Type B pancreatic cell (in vitro differentiated cells): ENCODE measurements at places on chromosomes 2 and 18. TPM values are rescaled to one million over a fixed set of nuclear protein-coding genes. Genes with fewer than 3 reads are reported as not detected.

DNA sequence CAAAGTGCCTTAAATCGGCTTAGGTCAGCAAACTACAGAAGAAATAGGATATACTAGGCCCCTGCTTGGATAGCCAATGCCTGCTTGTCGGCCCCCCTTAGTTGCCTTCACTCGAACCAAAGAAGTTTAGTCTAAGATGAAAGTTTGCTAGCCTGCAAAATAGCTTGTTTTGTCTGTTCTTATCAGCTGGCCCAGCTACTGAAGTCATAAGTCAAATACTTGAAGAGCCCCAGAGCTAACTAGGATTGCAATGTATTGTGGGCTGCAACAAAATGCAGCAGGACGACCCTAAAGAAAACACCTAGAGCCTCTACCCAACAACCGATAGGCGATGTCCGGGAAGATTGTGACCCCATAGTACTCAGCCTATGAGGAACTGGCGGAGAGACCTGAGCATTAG lies 183.5 kb upstream of the HS6ST1 start:
- no peak for DNase-seq

DNA sequence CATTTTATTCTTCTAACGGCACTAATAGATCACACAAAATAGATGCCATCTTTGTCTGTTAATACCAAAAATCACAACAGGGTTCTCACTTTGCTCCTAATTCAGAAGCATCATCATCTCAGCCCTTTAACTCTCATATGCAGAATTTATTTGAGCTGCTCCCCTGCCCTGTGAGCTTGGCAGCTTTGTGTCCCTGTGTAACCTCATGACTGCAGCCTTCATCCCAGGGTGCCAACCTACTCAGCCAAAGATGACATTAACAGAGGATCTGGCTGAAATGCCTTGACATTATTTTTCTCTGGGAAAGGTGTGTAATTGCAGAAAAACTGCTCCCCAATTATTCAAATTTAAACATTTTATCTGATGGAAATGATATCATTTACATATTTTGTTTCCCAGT lies 319.4 kb downstream of the NRXN1 start:
- no peak for DNase-seq

- no peak for DNase-seq
Measured at GRCh38 chr18:67108894-67109293, 407.6 kb downstream of the DSEL start.

The DCDC2C gene
- total RNA-seq, result not detected in 2 replicates

GRCh38 chr2:109432421-109432820 lies 181.3 kb downstream of the SEPTIN10 start:
- DNase-seq, result no peak
